Stimulated activated CD8-positive, alpha-beta memory T cell treated with anti-CD3 and anti-CD28 coated beads, Interleukin-7, amount 100 ng/mL, for 1 hour (primary cell): ENCODE measurements at places on chromosomes 11 and 22.

- DNase-seq = no peak
Measured at GRCh38 chr22:31496735-31497146, 405 bp downstream of the SFI1 start.

GRCh38 chr11:111460856-111461255, 51.3 kb downstream of the BTG4 start:
- no peak for DNase-seq

DNA sequence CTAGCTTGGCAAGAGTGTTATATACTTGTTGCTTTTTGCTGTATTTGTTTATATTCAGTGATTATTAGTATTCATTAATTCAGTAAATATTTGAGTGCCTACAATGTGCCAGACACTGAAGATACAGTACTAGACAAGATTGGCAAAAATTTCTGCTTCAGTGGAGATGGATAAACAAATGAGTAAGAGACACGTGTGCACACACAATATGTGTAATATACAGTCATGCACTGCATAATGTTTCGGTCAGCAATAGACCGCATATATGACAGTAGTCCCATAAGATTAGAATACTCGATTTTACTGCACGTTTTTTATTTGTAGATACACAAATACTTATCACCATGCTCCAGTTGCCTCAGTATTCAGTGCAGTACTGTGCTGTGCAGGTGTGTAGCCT, 104.9 kb upstream of the GAL start:
- DNase-seq = no peak

DNA sequence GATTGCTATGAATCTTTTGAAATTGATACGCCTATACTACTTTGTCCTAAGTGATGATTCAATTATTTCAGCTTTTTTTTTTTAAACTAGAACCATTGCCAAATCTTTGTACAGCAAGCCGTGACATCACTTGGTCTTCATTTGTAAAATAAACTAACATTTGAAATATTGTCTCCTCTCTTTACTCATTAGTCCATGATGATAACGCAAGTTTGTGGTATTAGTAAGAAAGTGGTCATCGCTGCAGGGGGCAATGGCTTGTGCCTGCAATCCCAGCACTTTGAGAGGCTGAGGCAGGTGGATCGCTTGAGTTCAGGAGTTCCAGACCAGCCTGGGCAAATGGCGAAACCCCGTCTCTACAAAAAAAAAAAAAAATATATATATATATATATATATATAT, 12.9 kb upstream of the ARHGAP42 start:
- no peak for DNase-seq

DNA sequence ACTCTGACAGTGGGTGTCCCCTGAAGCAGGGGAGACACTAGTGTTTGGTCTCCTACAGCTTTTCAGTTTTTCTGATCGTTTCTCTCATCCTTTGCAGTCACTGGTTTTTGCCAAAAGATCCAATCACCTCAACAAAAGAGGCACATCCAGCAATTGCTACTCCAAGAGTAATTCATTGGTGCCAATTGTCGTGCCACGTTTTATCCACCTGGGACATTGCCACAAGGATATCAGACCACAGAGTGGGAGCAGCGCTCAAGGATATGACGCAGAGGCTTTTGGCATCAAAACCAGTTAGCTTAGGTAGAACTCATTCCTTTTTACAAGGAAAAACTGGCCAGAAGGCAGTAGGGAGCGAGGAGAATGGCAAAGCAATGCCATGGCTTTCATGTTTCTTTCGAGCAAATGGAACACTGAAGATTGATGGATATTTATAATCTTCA, 40.9 kb upstream of the BLID start:
- no peak for DNase-seq

GRCh38 chr22:30866811-30867271, 101.7 kb downstream of the MORC2 start:
- no peak for DNase-seq
